ENCODE measurements at places on chromosomes 16 and 17.

- DNase-seq = peak; percentile 17
Measured at GRCh38 chr17:73705594-73705993, 61.3 kb upstream of the SDK2 start.

DNA sequence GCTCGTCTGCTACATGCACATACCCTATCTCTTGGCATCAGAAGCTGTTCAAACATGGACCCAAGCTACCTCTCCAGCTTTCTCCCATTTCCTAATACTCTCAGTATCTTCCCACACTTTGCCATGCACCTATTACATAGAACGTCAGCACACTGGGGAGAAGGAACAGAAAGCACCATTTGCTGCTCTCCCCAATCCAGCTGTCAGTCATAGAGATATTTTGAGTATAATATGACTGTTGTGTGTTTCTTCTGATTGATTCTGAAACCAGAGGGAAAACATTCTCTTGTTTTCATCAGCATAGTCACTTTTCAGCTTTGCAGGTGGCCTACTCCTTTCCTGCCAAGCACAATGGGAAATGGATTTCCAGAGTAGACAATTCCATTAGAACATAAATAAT lies 107.1 kb downstream of the ADAMTS18 start:
- no peak for DNase-seq

GRCh38 chr17:47702391-47702995 lies 8.5 kb downstream of the TBKBP1 start:
- no peak for DNase-seq

- DNase-seq = peak; percentile 19
Measured at GRCh38 chr16:1615761-1616160, 3.6 kb downstream of the CRAMP1 start.

DNA sequence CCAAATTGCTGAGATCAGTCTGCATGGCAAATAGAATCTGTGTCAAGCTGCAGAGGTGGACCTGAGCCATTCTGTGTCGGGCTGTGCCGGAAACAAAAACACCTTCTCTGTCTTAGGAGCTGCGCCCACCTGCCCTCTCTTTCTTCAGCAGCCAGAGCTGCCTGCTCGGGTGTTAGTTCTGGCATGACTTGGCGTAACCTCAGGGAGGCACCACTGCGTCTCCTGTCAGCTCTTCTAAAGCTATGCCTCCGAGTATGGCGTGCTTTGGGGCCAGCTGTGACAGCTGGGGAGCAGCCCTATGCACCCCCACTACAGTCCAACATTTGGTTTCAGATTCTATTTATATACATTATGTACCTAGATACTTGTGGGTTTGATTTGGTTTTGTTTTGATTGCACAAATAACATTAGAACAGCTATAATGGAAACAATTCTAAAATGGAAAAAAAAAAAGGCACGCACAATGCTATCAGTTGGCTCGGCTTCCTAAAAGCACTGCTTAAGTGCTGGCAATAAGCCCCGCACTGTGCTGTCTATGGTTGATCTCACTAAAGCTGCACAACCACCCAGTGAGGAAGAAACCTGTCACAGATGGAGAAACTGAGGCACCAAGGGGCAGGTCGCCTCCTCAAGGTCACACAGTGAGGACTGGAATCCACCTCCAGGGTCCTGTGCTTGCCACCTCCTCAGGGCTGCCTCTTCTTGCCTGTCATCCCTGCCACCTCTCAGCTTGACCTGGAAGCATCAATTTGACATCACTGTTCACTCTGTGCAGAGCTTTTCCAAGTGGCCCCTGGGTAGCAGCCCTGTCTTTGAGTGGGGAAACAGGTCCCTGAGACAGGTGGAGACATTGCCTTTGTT lies 18.7 kb upstream of the ADGRG1 start:
- DNase-seq = no peak

- no peak for DNase-seq
Measured at GRCh38 chr17:51142597-51142996, 10.8 kb upstream of the NME1 start.

DNA sequence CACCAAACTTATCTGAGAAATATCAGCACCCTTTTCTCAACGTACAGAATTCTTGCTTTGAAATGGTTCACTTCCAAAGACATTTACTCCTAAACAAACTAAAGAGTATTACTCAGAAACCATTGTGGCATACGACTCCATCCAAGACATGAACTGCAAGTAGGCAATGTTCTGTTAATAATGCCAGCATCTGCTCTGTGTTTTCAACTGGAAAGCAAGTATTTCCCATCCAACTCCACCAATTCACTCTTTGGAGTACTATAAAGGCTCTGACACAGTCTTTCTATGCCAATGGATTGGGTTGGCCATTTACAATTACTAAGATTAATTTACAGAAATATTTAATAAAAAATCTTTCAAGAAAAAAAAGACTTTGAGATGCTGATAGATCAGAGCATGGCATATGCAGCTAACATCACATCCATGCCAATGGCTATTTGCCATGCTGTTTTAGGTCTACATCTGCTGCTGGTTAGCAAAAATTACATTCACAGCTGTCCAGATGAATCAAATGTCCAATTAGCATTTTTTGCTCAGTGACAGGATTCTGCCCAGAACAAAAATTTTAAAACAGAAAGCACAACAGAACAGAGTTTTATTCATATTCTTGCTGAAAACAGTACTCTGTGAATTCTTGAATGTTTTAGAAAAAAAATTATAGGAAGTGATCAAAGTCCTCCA lies 65.9 kb upstream of the HLF start:
- no peak for DNase-seq

GRCh38 chr16:74902161-74902560 lies 82.8 kb downstream of the WDR59 start:
- DNase-seq = no peak

DNA sequence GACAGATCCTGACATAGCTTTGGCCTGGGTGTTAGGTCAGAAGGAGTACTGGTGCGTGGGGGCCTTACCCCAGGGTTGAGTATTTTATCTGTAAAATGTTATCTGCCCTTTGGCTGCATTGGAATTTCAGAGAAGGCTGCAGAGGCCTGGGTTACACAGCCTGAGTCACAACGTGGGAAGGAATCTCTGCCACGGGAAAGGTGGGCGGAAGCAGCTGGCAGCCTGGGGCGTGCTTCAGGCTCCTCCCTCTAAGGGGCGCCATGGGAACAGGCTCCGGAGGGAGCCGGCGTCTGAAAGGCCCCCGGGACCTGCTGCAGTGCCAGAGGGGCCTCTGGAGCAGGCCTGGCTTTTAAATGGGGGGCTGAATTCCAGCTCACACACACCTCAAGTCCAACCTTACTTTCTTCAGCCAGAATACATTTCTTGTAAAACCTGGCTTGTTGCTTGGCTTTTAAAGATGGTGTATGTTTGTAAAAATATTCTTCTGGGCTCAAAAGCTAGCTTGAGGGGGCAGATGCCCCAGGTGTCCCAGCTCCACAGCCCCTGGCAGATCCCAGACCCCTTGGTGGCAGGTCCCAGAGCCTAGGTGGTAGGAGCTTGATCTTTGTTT lies 142.2 kb downstream of the RAB11FIP4 start:
- DNase-seq = peak; percentile 46

- no peak for DNase-seq
Measured at GRCh38 chr17:44044071-44044470, 22.4 kb downstream of the LSM12 start.

- DNase-seq = no peak
Measured at GRCh38 chr17:17506893-17507464, 10.8 kb upstream of the RASD1 start.

Data from HFF-Myc (cell line).